ENCODE measurements at places on chromosomes 7 and 10.

- peak; percentile 5 for DNase-seq
These were observed 32.0 kb upstream of the PLEKHA1 start for GRCh38 chr10:122342293-122343134.

GRCh38 chr10:69802424-69803161 is 887 bp downstream of the COL13A1 start:
- DNase-seq: no peak

GRCh38 chr10:71687077-71687476 is 32.5 kb downstream of the C10orf105 start:
- DNase-seq: no peak

GRCh38 chr10:31304291-31304970 is 14.6 kb upstream of the ZEB1 start:
- DNase-seq: no peak

DNA sequence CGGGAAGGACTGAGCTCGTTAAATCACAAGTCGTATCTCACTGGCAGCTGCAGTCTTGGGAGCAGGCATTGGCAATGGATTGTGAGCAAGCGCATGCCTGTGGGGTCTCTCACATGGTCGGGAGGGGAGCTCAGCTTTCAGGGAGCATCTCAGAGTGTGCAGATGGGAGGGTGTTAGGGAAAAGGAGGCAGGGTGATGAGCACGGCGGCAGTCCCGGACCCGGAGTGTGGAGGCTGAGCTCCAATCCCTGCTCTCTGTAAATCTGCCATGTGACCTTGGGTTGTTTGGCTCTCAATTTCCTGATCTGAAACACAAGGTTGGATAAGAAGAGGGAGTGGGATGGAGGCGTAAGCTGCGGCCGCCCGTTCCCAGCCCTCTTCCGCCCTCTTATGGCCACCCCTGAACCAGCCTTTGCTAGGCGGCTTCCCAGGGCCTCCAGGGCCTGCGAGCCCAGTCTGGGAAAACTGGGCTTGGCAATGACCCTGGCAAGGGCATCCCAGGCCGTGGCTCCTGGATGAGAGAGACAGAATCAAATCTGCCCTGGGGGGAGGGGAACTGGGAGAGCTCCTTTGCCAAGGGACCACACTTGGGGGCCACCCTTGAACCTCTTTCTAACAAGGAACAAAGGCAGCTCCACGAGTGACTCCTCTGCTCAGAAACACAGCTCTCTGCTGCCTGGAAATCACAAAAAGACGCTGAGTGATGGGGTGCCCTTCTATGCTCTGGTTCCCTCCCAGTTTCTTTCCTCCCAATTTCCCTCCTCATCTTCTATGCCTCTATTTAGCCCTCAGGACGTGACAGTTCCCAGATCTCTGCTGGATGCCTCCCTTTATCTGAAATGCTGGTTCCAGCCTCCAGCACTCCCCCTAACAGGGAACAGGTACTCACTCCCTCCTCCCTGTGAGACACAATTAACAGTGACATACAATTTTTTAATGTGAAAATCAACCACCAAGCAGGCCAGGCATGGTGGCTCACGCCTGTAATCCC is 41.7 kb upstream of the LOXL4 start:
- DNase-seq: peak; percentile 16

GRCh38 chr10:14688606-14689005 is 86.1 kb downstream of the FAM107B start:
- no peak for DNase-seq

DNA sequence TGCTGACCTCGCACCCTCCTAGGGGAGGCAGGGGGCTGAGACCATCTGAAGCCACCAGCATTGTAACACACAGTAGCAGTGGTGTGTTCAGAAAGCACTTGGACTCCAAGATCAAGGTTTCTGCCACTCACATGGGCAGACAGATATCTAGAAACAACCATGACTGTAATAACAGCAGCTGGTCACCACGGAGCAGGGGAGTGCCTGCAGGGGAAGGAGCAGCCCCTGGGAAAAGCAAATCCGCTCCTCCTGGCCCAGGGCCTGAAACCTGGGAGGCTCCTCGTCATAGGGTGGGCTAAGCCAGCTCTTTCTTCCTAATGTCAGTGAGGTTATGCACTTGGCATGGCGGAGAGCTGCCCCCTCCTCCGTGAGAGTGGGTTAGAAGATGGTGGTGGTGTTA is 118.4 kb upstream of the INSYN2A start:
- DNase-seq: no peak

DNA sequence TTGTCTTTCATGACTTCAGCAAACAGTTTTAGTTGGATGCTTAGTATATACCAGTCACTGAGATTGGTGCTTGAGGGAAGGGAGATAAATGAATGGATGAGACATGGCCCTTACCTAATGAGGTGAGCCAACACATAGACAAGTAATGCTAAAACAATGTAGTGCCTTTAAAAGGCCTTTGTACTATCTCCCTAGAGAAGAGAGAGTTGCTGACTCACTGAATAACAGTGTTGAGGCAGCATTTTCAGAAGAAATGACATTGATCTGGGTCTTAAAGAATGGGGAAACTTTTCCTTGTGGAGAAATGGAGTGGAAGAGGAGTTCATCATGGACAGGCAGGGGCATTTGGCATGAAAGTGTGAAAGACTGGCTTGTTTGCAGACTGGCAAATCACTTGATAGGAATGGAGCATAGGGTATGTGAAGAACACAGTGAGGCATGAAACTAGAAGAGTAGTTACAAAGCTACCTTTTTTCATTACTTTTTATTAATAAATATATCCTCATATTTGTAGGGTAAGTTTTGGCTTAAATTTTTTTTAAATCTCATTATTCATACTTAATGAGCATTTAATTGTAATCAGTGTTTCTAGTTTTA is 91.2 kb downstream of the KAT6B start:
- DNase-seq: no peak

GRCh38 chr7:77466450-77466849 is 50.3 kb upstream of the GSAP start:
- no peak for DNase-seq

GRCh38 chr7:47297120-47297519 is 284.8 kb downstream of the TNS3 start:
- DNase-seq: no peak

DNA sequence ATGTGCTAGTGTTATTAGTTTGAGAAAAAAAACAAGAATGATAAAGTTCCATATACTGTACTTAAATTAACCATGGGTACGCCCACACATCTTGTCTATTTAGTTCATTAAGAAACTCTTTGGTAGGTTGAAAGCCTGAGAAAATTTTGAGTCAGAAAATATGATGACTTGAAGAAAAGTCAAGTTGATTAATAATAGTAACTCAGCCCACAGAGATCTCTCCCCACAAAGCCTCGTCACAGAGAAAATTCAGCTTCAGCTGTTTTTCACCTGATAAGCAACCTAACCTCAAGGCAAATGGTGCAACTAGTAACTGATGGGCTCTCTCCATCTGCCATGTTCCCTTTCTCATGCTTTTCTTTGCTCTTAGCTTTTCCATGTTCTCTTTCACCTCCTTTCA is 1021.6 kb downstream of the GATA3 start:
- DNase-seq: no peak

GRCh38 chr10:80684259-80684658 is 146.6 kb downstream of the SH2D4B start:
- no peak for DNase-seq

DNA sequence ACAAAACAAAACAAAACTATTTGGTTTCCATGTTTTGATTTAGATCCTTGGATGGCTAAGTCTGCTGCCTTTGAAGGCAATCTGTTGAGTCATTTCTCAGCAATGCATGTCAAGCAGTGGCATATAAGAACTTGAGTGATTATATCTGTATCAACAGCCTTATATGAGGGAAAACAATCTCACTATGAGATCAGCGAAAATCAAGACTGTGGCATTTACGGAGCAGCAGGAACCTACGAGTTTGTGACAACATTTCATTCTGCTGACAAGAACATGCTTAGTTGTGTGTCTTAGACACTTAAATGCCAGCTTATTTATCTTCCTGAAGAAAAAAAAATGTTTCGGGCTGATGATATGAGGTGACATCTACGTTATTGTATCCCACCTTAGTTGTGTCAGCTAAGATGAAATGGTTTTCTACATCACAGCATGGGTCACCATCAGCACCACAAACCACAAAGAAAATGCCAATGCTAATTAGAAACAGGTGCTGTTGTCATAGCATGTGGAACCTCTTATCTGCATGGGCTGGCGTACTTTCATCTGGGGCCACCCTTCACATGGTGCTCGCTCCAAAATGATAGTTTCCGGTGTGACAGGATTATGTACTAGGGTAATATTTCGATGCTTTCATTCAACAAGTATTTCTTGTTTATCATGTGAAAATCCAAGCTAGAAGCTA is 1085.5 kb downstream of the SORCS1 start:
- DNase-seq: no peak

DNA sequence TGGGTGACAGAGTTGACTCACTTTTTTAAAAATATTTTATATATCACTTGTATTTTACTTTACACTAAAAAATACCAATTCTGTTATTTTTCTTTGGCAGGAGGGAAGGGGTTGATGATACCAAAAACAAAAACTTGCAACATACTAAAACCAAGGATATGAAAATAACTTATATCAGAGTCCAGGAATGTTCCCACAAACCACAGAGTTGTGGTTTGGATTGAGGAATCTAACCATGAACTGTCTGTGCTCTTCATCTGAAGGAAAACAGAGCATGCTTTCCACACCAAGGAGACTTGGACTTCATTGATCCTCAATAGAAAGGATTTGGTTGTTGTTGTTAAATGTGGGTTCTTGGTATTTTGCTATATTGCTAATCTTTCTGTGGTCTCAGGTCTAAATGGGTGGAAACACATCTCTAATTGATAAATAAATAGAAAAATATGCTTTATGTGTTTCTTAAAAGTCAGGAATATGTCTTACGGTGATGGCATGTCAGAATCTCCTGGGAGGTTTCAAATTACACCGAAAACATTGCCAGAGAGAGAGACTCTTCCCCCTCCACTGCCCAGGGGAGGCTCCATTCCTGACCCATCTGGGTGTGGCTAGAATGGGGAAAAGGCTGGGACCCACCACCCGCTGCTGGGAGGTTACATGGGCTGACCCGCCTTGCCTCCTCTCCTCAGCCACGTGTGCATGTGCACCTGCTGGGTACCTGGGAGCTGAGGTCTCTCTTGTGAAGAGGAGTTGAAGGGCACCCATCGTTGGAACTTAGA is 46.9 kb upstream of the STK17A start:
- peak; percentile 86 for DNase-seq

GRCh38 chr7:113824117-113824823 is 94.5 kb downstream of the PPP1R3A start:
- no peak for DNase-seq

GRCh38 chr10:94496010-94496409 is 49.6 kb upstream of the HELLS start:
- no peak for DNase-seq

GRCh38 chr10:85266808-85267207 is 938.4 kb downstream of the CCSER2 start:
- DNase-seq: no peak

DNA sequence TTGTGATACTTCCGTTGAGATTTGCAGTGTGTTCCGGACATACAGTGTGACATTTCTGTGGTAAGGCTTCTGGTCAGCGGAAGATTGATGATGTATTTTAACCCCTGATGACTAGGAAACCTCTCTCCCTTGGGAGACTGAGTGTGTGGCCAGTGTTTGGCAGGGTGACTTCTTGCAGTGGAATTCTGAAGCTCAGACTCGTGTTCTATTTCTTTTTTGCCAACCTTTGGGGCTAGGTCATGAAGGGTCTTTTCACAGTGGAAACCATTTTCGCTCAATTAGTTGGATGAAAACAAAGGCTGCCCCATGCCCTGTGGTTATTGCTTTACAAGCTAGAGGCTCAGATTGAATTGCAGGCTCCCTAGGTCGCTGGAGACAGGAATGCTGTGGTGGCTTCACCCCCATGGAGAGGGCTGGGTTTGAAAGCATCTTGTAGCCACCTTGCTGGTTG is 288.9 kb downstream of the BBS9 start:
- DNase-seq: no peak

GRCh38 chr10:132879408-132880127 is 62.8 kb downstream of the CFAP46 start:
- no peak for DNase-seq
